GM12865 (cell line): ENCODE measurements at places on chromosomes 3 and 15.

- DNase-seq: peak; percentile 90
Measured at GRCh38 chr3:56758539-56758981, 43.2 kb downstream of the ARHGEF3 start.

- no peak for DNase-seq
Measured at GRCh38 chr3:189988322-189988721, 132.4 kb downstream of the P3H2 start.

GRCh38 chr3:32423956-32424557, 32.4 kb downstream of the CMTM7 start:
- no peak for DNase-seq

DNA sequence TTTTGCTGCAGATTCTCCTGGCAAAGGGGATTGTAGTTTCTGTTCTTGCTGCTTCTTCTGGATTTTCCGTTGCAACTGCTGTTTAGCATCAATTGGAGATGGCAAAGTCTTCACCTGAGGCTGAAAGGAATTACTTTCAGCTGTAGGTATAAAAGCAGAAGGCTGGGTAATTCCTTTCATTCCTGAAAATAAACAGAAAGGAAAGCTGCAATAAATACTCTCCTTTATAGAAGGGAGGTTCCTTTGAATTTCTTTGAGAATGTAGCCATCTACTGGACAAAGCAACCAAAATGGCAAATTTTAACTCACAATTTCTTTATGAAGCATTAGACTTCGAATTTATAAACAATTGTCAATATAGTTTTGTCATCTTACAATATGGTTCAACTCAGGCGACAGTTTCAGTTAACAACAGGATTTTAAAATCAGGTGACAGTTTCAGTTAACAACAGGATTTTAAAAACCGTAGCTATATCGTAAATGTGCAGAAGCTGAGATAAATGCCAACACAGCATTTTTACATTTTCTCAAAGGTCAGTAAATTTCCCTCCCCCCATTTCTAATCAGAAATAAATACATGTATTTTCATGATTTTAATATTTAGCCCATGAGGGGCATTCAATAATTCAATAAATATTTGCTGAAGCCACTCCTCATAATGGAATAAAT, 104.9 kb upstream of the NEDD4 start:
- DNase-seq: no peak

DNA sequence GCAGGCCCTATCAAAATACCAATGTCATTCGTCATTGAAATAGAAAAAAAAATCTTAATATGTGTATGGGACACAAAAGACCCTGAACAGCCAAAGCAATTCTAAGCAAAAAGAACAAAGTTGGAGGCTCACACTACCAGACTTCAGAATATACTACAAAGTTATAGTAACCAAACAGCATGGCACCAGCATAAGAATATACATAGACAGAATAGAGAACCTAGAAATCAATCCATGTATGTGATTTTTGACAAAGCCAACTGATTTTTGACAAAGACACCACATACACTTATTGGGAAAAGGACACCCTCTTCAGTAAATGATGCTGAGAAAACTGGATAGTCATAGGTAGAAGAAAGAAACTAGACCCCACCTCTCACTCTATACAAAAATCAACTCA, 95.0 kb downstream of the C3orf70 start:
- DNase-seq: no peak

GRCh38 chr15:44317423-44318058, 29.0 kb downstream of the GOLM2 start:
- no peak for DNase-seq

- DNase-seq: no peak
Measured at GRCh38 chr15:98730860-98731711, 82.7 kb downstream of the IGF1R start.

GRCh38 chr3:101928890-101929289, 79.6 kb downstream of the NFKBIZ start:
- no peak for DNase-seq

DNA sequence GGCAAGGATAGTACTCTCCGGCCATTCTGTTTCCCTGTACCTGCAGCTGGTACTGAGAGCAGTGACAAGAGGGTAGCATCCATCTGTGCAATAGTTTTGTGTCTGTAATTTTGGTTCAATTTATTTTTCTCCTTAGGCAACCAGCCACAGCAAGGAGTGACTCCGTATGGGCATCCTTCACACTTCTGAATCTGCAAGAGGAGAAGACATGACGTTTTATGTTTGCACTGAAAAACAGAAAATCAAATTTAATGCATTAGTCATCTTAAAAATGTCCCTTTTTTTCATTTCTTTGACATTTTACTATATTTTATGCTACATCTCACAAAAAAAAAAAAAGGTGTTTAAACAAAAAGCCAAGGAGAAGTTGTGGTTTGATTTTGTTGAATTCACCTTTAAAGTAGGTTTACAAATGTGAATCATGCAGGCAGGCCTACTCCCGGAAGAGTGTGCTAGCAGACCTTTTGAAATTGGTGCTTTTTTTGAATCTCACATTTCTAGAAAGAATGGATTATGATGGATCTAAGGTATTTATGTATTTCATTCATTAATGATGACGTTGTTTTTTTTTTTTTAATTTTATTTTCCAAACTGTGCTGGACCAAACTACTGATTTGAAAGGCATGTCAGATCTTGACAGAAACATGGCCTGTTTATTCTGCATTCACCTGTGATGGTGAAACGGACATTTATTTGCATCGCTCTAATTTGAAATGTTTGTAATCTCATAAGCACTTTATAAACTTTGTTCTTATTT, 28.1 kb downstream of the IGSF10 start:
- no peak for DNase-seq

DNA sequence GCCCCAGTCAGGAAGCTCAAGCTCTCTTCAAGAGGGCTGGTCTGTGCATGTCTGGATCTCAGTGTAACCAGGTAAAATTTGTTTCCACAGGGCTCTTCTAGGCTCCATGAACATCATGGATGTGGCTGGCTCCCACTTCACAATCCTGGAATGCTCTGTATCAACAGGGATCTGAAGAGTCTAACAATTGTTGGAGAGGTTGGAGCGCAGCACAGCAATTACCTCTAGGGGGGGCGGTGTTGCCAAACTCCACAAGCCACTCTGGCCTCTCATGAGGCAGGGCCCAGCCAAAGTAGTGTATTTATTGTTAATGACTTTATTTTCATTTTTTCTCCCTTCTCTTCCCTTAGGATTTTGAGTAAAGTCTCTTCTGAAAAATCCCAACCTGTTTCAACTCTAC, 6.1 kb upstream of the EIF2B5 start:
- DNase-seq: peak; percentile 39

GRCh38 chr3:18474202-18474601, 49.1 kb upstream of the SATB1 start:
- DNase-seq: no peak

DNA sequence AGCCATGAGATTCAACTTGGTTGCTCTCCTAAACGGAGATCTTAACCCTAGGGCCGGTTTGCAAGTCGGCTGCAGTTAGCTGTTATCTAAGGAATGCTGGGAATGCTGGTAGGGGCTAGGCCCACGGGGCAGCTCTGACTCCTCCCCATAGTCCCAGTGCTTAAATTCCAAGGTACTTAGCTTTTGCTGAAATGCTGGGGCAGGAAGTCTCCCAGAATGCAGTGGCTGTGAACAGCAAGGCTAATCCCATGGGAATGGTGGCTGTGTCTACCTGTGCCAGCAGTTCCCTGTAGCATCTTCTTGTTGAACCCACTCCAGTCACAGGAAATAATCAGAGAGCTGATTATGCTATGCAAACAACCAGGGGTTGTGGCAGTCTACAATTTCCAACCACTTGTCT, 102.5 kb upstream of the TJP1 start:
- no peak for DNase-seq

- peak; percentile 26 for DNase-seq
Measured at GRCh38 chr3:34070831-34071585, 272.6 kb downstream of the PDCD6IP start.

GRCh38 chr15:43239732-43240491, 19.1 kb upstream of the EPB42 start:
- peak; percentile 68 for DNase-seq

DNA sequence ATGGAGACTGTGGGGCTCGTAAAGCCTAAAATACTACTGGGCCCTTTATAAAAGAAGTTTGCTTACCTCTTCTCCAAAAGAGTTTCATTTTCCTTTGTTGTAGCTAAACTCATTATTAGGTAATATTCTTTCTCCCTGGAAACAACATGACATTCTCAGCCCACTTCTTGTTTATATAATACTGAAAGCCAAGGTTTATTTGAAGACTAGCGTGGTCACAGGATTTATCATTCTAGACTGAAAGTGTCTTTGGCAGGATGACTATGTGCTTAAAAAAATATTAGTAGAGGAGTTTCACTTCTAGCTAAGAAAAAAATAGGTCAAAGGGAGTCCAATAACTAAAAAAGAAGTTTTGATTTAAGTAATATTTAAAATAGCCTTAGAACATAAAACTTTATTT, 1085.2 kb upstream of the CADM2 start:
- peak; percentile 1 for DNase-seq

DNA sequence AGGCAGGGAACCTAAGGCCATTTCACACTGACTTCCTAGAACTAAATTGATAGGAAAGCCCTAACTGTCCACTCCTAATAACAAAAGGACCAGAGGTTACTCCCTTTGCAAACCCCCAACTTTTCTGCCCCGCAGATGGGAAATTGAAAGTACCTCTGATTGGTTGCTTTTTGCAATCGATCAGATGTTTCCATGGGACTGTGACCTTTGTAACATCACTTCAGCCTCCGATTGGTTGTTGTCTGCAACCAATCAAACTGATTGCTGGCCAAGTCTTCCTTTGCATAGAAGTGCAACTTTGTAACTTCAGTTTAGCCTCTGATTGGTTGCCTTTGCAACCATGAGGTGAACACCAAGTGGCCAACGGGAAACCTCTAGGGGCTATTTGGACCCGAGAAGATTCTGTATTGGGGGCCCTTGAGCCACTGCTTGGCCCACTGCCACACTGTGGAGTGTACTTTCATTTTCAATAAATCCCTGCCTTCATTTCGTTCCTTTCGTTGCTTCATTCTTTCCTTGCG, 11.3 kb upstream of the KNL1 start:
- DNase-seq: no peak

- DNase-seq: peak; percentile 38
Measured at GRCh38 chr15:99732751-99733267, 428 bp downstream of the LYSMD4 start.

DNA sequence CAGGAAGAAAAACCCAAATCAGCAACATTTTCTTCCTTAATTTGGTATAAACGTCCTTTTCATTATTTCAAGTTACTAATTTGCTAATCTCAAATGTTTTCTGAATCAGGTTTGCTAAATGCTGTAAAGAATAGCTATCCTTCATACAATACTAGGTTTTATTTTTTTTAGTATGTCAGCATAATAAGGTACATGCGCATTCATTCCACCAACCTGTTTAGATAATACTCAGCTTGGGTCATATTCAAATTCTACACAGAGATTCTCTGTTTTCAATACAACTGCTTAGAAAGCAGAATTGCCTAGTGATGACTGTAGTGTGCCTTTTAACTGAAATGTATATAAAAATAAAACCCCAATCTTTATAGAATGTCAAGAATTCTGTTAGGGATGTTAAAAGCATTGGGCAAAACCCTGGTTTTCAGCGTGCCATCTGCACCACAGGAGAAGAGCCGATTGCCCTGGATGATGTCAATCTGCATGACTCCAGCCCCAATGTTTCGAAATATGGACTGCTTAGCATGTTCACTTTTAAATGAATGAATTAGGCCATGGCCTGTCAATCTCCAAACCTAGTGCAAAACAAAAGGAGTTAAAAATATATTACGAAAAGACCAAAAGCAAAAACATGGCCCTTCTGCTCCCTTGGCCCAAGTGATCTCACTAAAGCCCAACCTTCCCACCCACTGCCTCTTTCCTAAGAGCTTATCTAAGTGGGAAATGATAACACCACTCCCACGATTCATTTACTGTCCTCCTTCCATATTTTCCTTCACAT, 107.4 kb downstream of the GLDN start:
- DNase-seq: no peak

- no peak for DNase-seq
Measured at GRCh38 chr3:78041486-78041885, 1001.6 kb downstream of the ROBO2 start.

DNA sequence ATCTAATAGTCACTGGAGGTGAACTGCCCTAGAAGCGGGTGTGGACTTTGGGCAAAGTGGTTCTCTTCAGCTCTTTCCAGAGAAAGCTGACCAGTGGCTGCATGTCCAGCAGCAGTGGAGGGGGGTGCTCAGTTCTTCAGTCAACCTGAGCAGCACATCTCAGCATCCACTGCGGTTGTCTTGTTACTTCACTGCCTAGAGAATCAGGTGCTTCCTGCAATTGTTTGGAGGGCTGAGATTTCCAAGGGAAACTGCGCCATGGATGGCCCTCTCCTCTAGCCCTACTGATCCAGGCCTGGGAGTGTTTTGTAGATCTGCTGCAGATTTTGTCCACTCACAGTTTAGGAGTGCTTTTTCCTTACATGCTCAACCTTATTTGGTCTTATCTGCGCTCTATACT, 65.6 kb upstream of the CFAP161 start:
- DNase-seq: no peak

GRCh38 chr3:5657106-5657505, 469.6 kb downstream of the EDEM1 start:
- DNase-seq: no peak

DNA sequence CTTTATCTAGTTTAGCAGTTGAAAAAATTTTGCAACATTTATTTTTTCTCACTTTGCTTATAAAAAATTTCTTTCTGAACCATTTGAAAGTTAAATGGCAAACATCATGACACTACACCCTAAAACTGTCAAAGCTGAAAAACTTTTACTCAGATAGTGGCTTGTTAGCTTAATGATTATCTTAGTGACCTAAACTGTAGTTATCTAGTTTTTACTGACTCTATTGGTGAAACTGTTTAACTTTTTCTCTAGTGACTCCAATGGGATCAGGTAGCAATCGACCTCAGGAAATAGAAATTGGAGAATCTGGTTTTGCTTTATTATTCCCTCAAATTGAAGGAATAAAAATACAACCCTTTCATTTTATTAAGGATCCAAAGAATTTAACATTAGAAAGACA, 13.3 kb downstream of the FBXO22 start:
- DNase-seq: no peak

DNA sequence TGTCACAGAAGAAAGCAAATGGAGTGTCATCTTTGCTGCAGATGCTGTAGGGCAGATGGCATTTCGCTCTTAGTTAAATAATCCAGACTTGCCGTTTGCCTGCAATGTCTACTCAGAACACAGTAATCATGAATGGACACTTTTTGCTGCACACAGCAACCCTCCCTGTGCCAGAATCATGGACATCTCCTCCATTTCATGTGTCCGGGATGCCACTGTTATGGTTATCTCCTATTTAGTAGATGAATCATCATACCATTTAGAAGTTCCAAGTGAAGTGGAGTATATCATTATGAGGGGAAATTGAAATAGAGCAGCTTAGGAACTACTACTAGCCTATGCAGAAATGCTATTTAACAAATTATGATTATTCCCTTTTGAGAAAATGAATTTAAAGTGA, 118.5 kb downstream of the DUT start:
- no peak for DNase-seq

GRCh38 chr3:160435747-160436146, 13.8 kb downstream of the TRIM59 start:
- no peak for DNase-seq

- no peak for DNase-seq
Measured at GRCh38 chr3:146680617-146681016, 75.5 kb upstream of the PLSCR5 start.

- DNase-seq: no peak
Measured at GRCh38 chr3:113285226-113285625, 73.9 kb downstream of the BOC start.
